Putamen (tissue), 1 donor: ENCODE measurements at places on chromosomes 13 and 19.

- DNase-seq: no peak
These were observed 2.0 kb downstream of the RAB20 start for GRCh38 chr13:110559429-110559943.

DNA sequence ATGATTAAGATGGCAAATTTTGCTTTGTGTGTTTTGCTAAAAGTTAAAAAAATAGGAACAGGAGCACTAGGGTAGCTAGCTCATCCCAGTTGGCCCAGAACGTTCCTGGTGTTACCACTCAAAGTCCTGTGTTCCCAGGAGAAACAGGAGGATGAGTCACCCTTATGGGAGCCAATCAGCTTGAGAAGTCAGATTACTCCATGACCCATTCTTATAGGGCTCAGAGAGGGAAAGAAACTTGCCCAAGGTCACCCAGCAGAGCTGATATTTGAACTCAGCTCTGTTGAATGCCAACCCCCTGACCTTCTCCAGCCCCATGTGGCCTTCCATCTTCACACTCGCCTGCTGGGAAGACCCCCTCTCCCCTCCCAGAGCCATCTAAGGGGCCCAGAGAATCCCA lies 13.0 kb downstream of the NMRK2 start:
- no peak for DNase-seq

- DNase-seq: no peak
These were observed 10.6 kb downstream of the FUT6 start for GRCh38 chr19:5828661-5829566.

GRCh38 chr13:38688674-38689073 lies 1.8 kb downstream of the FREM2 start:
- DNase-seq: no peak

- no peak for DNase-seq
These were observed 48.8 kb upstream of the RAP2A start for GRCh38 chr13:97385146-97385545.

- no peak for DNase-seq
These were observed 149.0 kb downstream of the LMO7 start for GRCh38 chr13:75785130-75785529.

- DNase-seq: no peak
These were observed 24.9 kb downstream of the RCBTB1 start for GRCh38 chr13:49560270-49561061.

- DNase-seq: no peak
These were observed 131.8 kb downstream of the KCTD15 start for GRCh38 chr19:33928458-33928950.

DNA sequence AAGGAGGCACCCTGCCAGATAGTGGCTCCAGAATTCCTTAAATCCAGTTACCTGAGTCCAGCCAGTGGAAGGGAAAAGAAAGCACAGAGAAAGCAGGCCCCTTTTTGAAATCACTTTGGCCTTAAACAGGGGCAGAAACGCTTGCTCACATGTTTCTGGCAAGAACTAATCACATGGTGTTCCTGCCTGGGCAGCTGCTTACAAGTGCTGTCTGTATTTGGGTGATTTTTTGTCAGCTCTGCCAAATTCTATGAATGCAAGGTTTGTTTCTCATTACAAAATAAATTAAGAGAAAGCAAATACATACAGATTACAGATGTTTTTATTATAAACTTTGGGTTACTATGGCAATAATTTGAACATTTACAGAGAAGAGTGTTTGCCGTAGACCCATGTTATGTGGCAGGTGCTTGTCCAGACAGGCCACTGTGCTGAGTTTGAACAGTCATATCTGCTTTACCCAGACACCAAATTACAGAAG lies 1237.8 kb downstream of the SLITRK5 start:
- DNase-seq: no peak

DNA sequence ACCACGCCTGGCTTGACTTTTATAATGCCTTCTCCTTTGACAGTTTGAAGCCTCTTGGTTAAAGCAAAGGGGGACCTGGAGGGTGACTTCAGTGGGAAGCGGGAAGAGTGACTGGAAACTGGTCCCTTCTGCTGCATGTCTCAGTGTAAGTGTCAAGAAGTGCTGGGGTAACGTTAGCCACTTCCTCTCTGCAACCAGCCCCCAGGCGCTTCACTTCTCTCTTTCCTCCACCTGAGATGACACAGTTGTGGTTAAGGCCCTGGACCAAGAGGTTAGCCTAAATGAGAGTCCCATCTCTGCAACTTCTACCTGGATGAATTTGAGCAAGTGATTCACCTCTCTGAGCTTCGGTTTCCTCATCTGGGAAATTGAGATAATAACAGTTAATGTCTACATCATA lies 16.3 kb downstream of the LEUTX start:
- no peak for DNase-seq

GRCh38 chr13:76667551-76667950 lies 218.7 kb downstream of the KCTD12 start:
- DNase-seq: no peak

- no peak for DNase-seq
These were observed 61.4 kb upstream of the URI1 start for GRCh38 chr19:29880498-29881081.

DNA sequence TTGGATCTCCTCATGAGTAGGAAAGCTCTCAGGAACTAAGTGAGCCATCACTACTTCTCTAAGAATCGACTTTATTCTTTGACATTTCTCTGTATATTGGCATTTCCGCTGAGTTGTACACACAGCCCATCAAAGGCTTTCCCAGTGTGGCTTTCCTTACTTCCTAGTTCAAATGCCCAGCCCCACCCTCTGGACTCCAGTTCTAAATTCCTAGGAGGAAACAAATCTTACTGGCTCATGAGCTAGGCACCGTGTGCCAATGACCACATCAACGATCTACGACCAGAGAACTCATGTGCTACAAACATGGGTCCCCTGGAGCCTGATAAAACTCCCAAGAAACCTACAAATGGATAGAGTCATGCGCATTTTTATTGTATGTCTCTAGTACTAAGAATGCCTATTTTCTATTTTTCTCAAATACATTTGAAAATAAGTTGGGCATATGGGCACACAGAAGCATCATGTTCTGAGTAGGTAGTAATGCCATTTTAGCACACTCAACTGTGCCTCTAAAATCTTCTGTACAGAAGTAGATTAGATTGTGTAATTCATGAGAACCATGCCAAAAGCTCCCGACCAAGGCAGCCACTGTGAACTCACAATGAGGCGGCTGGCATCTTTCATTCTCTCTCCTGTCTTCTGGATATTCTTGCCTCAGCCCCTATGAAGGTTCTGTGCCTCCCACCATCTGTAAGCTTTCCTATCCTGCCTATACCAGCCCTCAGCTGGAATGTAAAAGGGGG lies 10.5 kb upstream of the RAP2A start:
- DNase-seq: no peak

DNA sequence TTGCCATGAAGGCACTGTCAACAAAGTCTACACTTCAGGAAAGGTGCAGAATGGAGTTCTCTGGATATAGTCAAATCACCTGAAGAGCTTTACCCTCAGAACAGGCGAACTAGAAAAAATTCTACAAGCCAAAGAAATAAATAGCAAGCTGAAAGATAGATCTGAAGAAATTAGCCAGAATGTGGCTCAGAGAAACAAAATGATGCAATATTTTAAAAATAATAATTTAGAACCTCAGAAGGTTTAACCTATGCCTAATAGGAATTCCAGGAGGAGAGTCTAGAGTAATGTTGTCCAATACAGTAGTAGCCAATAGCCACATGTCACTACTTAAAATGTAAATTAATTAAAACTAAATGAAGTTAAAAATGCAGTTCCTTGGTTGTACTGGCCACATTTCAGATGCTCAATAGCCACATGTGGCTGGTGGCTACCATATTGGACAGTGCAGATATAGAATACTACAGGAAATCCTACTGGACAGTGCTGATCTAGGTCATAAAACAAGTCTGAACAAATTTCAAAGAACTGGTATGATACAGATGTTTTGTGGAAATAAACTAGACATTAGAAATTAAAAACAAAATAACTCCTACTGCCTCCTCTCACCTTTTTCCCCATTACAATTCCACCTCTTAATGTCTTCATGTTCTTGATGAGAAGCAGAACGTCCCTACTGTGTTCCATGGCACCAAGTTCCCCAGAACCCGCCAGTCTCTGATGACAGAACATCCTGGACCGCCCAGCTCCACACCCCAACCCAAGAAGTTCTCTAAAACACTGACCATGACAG lies 679 bp upstream of the CDADC1 start:
- DNase-seq: no peak

GRCh38 chr13:77492982-77493381 lies 42.5 kb upstream of the SCEL start:
- DNase-seq: peak; percentile 25

DNA sequence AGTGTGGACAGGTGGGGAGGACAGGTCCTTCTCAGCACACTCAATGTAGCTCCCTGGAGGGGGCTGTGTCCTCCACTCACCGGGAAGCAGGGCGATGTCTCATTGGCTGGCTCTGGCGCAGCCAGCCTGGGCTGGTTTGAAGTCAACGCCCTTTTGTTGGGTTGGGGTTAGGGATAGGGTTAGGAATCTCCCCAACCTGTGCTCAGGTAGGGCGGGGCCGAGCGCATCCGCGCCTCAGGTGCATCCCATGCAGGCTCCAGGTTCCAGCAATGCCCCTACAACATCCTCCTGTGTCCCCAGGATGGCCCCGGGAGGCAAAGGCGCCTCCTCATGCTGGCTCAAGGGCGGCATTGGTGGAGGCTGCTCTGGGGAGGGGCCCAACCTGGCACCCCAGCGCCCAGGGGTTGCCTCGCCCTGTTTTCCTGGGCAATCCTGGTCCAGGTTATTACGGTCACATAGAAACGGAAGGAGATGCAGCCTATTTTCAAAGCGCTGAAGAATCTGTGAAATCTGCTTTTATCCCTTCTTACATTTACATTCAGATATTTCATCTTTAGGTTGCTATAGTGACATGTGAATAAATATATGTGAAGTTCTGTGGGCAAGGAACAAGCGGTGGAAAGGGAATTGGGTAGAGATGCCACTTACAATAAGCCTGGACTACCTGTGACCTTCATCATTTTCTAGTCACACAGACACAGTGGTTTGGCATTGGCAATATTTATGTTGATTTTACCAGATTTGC lies 74.3 kb downstream of the TM9SF2 start:
- no peak for DNase-seq

GRCh38 chr19:33208371-33208895 lies 14.3 kb downstream of the LRP3 start:
- no peak for DNase-seq
